ENCODE measurements at places on chromosomes 6 and 20. TPM values are rescaled to one million over a fixed set of nuclear protein-coding genes. Genes with fewer than 3 reads are reported as not detected.

DNA sequence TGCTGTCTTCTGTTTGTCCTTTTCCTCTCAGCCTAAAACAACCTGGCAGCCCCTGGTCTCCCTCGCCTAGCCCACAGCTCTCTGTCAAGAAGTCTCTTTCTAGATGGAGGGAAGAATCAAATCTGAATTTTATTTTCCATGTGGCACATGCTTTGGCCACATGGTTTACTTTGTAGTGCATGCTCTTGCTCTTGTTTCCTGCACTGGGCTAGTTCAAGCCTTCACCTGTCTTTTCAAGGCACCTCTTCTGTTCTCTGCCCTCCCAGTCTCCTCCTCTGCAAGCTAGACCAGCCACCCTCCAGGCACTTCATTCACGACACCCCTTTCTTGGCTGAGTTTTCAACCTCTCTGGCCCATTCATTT lies 7.6 kb downstream of the PPP1R14C start:
- DNase-seq: no peak

DNA sequence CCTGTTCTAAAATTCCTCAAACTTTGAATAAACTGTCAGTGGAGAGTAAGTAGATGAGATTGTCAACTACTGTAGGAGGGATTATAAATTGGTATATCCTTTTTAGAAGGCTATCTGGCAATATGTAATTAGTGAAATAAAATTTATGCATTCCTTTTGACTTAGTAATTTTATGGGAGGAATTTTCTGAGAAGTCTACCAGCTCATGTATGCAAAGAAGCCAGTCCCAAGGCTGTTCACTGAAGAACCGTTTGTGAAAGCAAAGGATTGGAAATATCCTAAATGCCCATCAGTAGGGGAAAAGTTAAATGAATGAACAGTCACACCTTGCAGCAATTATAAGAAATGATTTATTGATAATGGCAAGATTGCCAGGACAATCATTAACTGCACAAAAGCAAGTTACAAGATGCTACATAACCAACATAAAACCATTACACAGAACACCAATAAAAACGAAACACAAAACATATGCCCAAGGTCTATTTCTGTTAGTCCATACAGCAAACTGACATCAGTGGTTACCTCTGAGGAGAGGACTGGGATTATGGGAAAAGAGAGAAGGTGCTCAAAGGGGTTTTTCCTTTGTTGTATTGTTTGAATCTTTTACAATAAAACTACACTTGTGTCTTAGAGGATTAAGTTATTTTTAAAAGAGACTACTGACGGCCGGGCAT lies 4.6 kb upstream of the DSTN start:
- peak; percentile 44 for DNase-seq

GRCh38 chr6:119327810-119328209 lies 21.8 kb downstream of the MAN1A1 start:
- no peak for DNase-seq

Gene IGF2R
- 106 TPM for total RNA-seq

DNA sequence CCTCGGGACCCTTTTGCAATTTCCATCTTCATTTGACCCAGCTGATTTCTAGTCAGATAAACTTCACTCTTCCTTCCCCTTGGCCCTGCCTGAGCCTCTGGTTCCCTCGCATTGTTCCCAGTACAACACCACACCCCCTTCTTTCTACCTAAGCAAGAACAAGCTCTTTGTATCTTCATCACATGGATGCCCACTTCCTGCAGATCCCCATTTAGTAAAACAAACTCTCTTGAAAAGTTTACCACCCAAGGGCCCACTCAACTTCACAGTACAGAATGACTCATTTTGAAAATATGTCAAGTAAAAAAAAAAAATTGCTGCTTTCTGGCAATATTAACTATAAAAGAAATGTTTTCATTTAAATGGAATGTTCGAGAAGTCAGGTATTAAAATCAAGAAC lies 5.2 kb downstream of the FAXC start:
- DNase-seq: peak; percentile 19

DNA sequence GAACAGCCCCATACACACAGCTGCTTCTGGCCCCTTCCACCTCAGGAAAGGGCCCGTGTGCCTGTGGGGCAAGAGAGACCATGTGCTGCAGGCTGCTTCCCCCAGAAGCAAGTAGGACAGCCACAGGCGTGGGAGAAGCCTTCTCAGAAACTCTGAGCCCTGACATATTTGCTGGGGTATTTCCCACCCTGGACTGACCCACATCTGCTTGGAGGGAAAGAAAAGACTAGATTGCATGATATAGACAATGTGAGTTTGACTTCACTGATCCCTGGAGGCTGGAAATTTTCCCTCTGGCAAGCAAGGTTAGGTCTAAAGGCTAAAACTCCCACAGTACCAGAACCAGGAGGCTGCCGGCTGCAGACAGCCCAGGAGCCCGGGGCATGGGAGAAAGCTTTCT lies 213.3 kb upstream of the SSTR4 start:
- DNase-seq: no peak

DNA sequence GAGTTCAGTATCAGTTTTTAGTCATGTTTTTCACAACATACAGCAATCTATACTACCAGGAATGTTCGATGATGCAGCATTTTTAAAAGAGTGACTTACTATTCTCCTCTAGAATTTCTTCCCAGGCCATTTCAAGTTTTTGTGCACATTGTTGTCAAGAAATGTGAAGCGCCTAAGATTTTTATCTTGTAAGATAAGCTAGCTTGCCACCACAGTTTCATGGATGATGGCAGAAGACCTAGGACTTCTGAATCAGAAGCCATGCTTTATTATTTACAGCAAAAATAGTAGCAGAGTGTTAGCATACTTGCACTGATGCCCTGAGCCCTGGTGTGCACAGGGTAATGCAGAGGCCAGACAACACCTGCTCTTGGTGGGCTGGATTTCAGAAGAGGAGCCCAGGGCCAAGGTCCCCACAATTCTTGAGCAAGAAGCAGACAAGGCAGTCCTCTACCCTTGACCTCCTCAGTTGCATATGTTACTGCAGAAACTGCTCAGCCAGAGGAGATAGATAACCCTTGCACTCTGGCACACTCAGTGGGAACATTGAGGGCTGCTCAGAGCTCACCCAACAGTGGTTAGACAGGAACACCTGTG lies 99.2 kb downstream of the QKI start:
- DNase-seq: no peak

DNA sequence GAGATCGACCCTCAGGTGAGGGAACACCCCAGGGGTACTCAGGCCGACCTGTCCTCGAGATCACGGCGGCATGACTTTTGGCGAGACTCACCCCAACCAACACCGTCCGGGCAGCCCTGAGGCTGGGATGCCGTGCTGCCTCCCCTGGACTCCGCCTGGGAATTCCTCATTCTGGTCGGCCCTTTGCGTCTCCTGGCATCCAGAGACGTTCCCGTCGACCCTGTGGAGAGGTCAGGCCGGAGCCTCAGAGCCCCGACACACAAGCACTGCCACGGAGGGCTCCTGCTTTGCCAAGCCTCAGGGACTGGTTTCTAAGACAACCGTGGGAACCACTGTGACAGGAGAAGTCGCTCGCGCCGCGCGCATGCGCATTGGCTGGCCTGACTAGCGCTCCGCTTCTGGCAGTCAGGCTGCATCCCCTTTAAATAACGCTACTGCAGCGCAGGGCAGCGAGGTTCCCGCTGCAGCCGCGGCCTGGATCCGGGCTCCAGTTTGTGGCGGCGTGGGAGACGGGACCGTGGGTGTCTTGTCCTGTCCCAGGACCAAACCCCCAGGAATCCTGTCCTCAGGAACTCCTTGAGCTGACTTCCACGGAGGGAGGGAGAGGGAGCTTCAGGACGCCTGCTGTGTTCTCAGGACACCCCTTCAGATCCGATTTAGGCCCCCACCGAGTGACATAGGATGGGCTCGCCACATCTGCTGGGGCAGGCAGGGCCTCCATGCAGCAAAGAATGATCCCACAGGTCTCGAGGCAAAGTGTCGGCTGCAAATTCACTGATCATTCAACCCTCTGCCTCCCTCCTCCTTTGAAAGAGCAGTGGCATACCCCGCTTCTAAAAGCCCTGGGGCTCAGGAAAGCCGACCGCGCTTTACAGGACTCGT lies 163.2 kb upstream of the ZNF337 start:
- peak; percentile 65 for DNase-seq
